Osteocyte (in vitro differentiated cells): ENCODE measurements at places on chromosomes 16 and 17. TPM values are rescaled to one million over a fixed set of nuclear protein-coding genes. Genes with fewer than 3 reads are reported as not detected.

SSTR5 gene
- not detected in 2 replicates for total RNA-seq

MPO gene
- not detected in 2 replicates for total RNA-seq

MYH2 gene
- not detected in 2 replicates for total RNA-seq

TAF15 gene
- total RNA-seq, result 157 and 170 TPM in 2 replicates

TMC5 gene
- not detected in 2 replicates for total RNA-seq
